ENCODE measurements at places on chromosomes 3 and 15. TPM values are rescaled to one million over a fixed set of nuclear protein-coding genes. Genes with fewer than 3 reads are reported as not detected.

GRCh38 chr15:48472756-48473155, 141.5 kb downstream of the DUT start:
- no peak for DNase-seq

GRCh38 chr3:71486831-71487230, 96.7 kb downstream of the FOXP1 start:
- DNase-seq = no peak

DNA sequence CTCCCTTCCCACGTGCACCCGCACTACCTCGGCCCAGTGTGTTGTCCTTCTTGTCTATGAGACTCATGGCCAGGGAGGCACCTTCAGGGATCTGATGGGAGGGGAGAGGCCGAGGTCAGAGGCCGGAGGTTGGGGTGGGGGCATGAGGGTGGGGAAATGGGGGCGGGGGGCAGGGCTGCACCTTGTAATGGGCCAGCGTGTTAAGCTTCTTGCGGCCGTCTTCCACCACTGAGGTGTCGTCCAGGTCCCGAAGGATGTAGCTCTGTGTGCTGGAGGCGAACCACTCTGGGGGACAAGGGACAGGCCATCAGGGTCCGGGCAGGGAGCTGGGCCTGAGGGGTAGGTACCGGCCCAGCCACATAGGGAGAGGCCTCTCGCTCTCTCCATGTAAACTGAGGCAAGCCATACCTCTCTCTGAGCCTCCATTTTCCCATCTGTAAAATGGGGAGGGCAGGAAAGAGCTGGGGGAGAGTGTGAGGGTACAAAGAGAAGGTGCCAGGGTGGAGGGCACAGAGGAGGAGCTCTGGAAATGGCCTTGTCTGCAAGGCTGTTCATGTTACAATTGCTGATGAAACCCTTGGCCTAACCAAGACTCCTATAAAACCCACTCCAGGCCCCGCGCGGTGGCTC, 18.8 kb downstream of the H1-8 start:
- no peak for DNase-seq

ANKDD1A gene
- 1.4 TPM for total RNA-seq

SMCO1 gene
- total RNA-seq = not detected

Measured in progenitor cell of endocrine pancreas (in vitro differentiated cells).